ENCODE measurements at places on chromosomes 11 and 22.

- no peak for DNase-seq
Observed at GRCh38 chr22:22838148-22838786, 49.3 kb upstream of the IGLL5 start.

GRCh38 chr11:110505528-110506284 lies 76.0 kb downstream of the FDX1 start:
- no peak for DNase-seq

DNA sequence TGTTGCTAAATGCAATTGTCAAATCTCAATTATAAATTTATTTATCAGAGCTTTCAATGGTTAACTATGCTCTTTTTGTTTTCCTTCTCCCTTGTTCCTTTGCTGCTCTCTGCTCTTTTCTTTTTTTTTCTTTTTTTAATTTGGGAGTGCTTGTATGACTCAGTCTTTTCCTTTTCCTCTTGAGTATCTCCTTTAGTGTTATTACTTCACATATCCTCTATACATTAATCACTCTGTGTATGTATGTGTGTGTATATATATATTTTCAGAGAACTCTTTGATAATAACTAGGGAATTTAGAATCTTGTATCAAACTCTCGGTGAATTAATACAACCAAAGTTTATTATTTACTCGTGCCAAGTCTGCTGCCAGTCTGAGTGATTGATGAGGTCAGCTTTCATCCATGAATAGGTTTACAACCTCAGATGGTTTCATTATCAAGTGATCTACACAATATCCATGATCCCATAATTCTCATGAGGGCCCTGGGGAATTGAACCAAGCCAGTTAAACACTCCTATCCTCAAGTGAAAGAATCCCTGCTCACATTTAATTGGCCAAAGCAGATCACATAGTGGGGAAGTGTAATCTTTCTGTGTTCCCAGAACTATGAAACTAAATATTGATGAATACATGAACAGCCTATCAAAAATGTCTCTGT lies 743.4 kb upstream of the CNTN5 start:
- no peak for DNase-seq

DNA sequence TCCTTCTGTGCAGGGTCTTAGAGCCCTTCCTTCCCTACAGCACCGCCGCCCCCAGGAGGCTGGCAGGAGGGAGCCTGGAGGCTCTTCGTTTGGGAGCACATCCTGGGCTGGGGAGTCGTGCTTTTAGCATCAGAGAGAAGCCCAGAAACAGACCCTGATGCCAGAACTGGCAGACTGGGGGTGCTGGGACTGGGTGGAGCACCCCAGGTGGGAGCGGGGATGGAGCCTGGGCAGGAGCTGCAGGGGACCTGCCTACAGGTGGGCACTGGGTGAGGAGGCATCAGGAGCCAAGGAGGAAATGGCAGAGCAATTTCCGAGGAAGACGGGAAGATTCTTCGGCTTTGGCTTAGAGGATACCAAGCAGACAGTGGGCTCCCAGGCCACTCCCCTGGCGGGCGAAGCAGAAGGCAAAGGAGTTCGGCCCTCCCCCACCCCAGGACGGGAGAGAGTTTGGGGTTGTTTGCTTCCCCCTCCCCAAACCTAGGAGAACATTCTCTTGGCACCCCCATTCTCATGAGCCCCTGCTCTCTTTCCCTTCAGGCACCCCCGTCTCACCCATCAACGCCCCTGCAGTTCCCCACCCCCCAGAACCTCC lies 1.1 kb downstream of the SYT7 start:
- DNase-seq = no peak

DNA sequence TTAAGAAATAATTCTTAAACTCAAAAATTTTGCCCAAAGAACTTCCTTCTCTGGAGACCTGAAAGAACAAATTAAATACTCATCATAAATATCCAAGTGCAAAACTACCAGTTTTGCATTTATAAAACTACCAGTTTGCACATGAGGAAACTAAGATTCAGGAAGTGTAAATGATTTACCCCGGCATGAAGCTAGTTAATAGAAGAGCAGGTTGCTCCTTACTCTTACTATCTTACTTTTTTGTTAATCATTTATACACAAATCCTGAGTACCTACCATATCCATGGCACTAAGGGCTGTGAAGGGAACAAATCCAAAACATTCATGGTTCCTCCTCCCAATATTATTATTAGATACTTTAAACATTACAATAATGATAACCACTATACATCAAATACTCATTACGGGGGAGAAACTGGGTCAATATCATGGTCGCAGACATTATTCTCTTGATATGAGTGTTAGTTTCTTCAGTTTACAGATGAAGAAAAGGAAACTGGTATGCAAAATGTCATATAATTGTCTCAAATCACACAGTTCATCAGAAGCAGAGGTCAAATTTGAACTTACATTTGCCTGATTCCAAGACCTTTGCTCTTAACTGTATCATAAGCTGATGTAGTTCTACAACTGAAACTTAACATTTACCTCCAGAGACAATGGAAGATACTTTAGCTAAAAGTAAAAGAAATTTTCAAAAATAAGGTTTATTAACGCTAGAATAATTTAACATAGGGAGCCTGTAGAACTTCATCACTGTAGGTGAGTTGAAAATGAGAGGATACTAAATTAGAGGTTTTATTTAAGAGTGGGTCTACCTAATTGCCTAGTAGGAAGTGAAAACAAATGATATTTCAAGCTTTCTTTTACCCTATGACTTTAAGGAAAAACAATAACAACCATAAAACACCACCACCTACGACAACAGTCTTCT lies 74.5 kb downstream of the FAM76B start:
- DNase-seq = no peak

GRCh38 chr11:62124186-62125113 lies 639 bp downstream of the INCENP start:
- peak; percentile 52 for DNase-seq

- peak; percentile 73 for DNase-seq
Observed at GRCh38 chr11:92886243-92886905, 83.1 kb upstream of the MTNR1B start.

GRCh38 chr22:49917974-49918910 lies at the start of the genes ALG12 and CRELD2:
TSS of gene ALG12 (minus strand) at chr22:49918438. CDS start at chr22:49913765, 4,673 bp downstream.
TSS of gene CRELD2 (plus strand) at chr22:49918634. CDS start at chr22:49918770, 136 bp downstream.
- DNase-seq = peak; percentile 100

DNA sequence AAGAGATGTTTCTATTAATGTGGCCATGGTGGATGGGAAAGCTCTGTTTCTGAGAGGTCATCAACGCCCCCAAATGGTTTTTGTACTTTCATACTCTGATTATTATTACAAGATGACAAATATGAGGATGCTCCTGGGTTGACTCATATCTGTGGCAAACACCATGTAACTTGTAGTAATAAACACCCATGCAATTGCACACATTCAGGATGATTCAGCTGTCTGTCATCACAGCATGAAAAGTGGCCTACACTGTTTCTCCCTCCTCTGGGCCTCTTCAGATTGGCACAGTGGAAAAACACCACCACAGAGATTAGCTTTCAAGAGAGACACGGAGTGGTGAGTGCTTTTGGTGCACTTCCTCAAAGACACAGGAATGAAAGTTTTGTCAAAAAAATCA lies 85.4 kb downstream of the MTNR1B start:
- DNase-seq = no peak

DNA sequence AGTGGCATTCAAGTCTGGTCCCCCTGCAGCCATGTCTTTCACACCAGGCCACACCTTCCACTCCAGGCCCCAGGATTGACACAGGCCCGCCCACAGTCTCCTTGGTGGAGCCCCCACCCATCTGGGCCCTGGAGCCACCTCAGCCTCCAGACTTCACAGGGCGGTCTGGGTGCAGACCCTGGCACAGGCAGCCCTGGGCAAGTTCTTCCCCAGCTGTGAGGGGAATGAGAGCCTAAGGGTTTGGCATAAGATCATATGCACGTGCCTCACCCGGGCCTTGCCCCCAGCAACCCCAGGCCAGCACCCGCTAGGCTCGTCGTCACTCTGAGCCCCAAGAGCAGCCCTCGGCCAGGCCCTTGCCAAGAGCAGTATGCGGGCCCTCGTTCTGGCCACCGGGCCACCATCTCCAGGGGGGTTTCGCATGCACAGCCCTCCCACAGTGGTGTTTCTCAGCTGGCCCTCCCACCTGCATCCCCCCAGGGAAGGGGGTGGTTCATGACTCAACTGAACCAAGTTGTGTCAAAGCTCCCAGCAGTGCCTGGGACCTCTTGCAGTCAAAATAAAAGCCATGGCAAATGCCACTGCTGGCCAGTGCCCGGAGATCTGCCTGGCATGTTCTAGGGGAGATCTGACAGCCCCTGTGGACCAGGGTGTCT lies 70.4 kb upstream of the KCNQ1OT1 start:
- no peak for DNase-seq

All from HuH-7.5 (cell line).